HS-5 (cell line): ENCODE measurements at places on chromosomes 7 and 10.

DNA sequence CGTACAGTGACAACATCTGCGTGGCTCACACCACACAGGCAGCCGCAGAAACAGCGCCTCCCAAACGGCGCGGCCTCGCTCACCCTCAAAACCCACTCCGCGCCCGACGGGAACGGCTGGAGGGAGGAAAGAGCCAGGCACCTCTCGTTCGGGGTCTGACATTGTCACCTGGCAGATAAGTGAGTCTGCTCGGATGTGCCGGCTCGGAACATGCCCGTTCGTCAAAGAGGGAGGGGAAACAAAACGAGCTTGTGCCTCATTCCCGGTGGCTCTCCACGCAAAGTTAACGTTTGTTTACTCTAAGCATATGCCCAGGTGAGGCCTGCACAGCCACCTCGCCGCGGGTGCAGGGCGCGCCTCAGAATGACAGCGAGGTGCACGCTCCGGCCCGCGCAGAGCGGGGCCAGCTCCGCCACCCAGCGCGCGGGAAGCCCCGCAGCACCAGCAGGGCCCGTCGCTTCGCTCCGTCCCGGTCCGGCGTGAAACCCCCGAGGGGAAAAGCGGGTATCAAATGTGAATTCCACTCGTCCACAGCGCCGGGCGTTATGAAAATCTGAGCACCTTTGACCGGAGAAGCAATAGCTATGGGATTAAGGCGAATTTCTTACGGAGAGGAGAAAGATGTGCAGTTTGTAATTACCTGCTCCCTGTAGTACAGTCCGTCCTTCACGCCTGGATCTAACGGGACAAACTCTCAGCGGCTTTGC lies 13.1 kb downstream of the CNPY1 start:
- DNase-seq = no peak

DNA sequence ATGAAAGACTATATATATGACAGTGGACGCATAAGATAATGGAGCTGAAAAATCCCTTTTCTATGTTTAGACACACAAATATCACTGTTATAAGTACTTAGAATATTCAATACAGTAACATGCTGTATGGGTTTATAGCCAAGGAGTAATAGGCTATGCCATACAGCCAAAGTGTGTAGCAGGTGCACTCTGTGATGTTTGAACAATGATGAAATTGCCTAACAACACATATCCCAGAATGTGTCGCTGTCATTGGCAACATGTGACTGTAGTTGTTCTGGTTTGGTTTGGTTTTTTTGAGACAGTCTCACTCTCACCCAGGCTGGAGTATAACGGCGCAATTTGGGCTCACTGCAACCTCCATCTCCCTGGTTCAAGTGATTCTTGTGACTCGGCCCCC lies 26.1 kb downstream of the NOM1 start:
- DNase-seq = no peak

DNA sequence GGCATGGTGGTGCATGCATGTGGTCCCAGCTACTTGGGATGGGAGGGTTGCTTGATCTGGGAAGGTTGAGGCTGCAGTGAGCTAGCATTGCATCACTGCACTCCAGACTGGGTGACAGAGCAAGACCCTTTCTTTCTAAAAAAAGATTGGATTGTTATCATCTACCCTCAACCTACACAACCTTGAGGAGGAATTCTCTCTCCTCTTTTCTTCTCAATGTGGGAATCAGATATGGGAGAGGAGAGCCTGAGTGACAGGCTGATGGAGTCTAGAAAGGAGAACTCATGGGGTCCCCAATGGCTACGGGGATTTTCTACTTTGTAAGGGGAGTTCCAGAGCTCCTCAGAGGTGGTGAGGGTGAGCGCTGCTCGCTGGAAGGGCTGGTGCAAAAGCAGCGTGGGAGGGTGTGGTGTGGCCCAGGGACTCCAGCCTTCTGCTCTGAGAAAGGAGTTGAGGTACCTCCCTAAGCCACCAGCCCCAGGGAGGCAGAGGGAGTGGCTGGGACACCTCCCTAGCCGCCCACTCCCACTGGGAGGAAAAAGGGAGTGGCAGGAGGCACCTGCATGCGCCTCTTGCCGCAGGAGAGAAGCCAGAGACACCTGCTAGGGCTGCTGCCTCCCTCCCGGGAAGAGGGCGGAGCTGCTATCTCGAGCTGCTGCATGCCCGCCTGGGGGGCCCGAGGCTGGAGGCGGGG lies 48.4 kb downstream of the GATA3 start:
- no peak for DNase-seq

- no peak for DNase-seq
Observed at GRCh38 chr10:3010334-3010733, 57.0 kb upstream of the PFKP start.

- peak; percentile 96 for DNase-seq
Observed at GRCh38 chr10:123997486-123998196, 95.8 kb downstream of the CHST15 start.

- no peak for DNase-seq
Observed at GRCh38 chr7:46571996-46572395, 650.9 kb upstream of the IGFBP3 start.

GRCh38 chr10:119969609-119970008 lies 77.1 kb downstream of the SEC23IP start:
- no peak for DNase-seq
